DMS 273 treated with DMSO at 0.1 percent for 48 hours (cell line): ENCODE measurements at places on chromosomes 5 and 9.

DNA sequence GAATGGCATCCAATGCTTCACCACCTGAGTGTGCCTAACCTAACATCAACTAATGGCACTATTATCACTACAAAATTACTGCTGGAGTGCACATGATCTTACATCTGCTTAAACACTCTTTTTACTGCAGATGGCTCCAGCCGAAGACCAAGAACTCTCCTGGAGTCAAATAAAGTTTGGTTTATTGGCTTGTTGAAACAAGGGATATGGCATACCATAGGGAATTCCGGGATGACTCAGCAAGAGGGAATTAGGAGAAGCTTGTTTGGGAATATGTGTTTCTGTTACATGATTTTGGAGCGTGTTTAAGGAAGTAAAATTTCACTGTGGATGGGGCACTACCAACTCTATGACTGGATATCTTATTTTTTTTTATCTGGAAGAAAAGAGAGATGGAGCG is 872.6 kb downstream of the DTWD2 start:
- DNase-seq, result no peak

- DNase-seq, result no peak
These were observed 47.4 kb upstream of the NKD2 start for GRCh38 chr5:961002-961710.

DNA sequence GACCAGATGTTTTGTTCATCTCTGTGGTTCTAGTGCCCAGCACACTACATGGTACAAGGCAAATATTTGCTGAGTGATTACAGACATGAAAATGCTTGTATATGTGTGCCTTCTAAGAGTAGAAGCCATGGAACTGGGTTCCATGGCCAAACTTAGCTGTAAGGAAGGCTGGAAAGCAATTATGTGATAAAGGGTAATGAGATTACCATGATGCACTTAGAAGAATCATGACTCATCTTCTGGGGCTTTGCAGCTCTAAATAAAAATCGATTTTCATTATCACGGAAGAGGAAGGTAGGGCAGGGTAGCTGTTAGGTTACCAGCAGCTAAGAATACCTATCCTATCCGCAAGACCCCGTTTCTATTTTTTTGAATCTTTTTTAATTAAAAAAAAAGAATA is 28.0 kb downstream of the RFK start:
- no peak for DNase-seq

GRCh38 chr5:111069839-111070238 is 1.7 kb upstream of the TSLP start:
- no peak for DNase-seq

DNA sequence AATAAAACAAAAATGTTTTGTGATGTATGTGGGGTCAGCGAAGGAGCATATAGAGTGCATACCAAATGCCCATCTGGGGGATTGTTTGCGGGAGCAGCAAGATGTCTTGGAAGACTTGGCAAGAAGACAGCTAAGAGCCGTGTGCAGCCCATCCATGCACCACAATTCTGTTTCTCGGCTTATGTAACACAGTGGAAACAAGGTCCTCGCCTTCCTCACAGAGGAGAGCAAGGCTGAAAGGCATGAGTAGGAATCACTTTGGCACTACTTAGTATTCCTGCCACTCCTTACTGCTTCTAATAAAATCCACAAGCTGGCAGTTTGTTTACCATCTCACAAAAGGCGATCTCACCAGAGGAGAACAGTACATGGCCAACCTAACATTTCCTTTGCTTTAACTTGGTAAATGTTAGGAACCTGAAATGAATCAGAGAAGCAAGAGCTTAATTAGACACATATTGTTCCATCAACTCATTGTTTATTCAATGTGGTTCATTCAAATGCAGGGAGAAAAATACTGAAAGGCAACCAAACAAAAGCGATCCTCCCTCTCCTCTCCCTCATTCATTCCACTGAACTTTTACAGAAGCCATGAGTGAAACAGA is 648.1 kb downstream of the ACTL7B start:
- no peak for DNase-seq

DNA sequence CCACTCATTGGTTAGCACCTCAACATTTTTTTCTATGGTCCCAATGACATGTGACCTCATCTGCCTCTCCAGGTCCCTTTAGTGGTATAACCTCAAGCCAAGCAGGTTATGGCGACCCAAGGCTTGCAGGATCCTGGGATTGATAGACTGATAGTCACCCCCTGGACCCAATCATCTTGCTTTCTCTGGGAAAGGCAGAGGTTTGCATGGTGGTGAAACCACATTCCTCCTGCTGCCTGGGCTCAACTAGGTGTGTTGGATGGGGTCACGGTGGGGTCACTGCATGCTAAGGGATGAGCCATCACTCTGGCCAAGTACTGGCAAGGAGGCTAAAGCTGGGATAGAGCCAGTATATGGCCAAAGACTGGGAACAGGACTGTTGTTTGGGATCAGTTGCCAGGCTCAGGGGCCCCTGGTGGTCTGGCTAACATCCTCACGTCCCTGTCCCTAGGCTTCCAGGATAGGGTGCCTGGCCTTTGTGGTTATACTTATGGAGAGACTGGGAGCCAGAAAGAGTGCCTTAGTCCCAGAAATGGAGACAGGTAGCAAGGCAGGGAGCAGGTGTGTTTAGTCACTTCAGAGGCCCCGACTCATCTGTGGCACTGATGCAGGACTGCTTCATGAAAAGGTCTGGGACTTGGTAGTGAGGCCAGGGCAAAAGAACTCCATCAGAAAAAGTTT is 4.6 kb upstream of the SMIM32 start:
- no peak for DNase-seq

GRCh38 chr5:114360357-114360756 is 1.5 kb upstream of the KCNN2 start:
- DNase-seq, result no peak

- DNase-seq, result no peak
These were observed 101.9 kb downstream of the NLN start for GRCh38 chr5:65823845-65824445.

GRCh38 chr5:128331261-128331660 is 206.8 kb downstream of the FBN2 start:
- no peak for DNase-seq

DNA sequence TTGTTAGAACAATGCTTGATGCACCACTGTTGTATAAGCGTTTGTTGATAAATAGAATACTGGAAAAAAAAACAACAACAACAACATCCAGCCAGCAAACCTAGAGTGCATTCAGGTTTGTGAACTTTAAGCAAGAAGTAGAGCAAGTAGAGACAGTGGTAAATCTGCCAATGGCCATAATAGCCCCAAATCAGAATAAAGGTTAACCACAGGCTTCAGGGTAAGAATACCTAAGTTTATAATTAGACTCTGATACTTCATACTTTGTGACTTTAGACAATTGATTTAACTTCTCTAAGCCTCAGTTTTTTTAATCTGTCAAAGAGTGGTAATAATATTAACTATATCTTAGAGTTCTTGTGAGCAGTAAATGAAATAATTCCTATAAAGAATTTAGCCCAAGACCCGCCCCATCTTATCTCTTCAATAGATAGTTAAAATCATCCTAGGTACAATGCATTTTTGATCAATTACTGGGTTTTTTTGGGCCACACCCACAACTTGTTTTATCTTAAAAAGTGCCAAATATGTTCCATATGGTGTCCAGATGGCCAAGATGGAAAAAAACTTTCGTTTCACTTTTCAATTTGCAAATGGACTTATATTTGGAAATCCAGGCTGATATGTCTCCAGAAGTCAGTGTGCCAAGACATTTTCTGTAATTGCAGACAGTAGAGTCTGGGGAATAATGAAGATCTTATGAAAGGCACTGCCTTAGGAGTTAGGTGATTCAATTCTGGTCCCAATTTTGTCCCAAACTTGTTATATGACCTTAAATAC is 24.5 kb upstream of the DPYSL3 start:
- peak; percentile 70 for DNase-seq

DNA sequence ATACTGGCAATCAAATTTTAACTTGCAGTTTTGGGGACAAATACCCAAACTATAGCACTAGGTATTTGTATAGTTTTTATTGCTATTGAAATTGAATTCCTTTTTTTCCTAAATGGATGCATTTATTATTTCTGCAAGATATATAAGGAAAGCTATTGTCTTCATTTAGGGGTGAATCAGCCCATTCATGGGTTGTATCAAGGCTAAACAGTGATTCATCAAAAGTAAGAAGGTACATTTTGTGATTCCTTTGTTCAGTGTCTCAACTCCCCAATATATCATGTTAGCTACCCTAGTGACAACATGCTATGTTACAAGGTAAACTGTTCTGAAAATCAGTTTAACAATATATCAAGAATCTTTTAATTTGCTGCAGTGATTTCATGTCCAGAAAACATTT is 185.7 kb downstream of the PLK2 start:
- DNase-seq, result no peak

GRCh38 chr9:27542508-27542907 is 12.9 kb upstream of the MOB3B start:
- no peak for DNase-seq

- no peak for DNase-seq
These were observed 469 bp downstream of the AGTPBP1 start for GRCh38 chr9:85741095-85741874.

DNA sequence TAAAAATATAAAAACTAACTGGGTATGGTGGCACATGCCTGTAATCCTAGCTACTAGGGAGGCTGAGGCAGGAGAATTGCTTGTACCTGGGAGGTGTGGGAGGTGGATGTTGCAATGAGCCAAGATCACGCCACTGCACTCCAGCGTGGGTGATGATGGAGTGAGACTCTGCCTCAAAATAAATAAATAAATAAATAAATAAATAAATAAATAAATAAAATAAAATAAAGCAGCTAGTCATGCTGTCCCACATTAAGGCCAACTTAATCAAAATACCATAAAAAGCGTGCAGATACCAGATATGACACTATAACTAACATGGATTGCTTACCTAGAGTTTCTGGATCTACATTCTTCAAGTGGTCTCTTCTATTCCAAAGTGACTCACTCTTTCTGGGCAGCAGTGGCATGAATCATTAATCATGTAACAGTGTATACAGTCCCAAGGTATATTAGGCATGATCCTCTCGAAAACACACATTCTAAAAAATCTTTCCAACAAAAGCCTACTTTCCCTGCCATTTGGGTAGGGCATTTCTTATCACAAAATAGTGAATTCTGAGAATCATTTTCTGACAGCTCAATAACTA is 187.1 kb downstream of the ELAVL2 start:
- DNase-seq, result no peak

DNA sequence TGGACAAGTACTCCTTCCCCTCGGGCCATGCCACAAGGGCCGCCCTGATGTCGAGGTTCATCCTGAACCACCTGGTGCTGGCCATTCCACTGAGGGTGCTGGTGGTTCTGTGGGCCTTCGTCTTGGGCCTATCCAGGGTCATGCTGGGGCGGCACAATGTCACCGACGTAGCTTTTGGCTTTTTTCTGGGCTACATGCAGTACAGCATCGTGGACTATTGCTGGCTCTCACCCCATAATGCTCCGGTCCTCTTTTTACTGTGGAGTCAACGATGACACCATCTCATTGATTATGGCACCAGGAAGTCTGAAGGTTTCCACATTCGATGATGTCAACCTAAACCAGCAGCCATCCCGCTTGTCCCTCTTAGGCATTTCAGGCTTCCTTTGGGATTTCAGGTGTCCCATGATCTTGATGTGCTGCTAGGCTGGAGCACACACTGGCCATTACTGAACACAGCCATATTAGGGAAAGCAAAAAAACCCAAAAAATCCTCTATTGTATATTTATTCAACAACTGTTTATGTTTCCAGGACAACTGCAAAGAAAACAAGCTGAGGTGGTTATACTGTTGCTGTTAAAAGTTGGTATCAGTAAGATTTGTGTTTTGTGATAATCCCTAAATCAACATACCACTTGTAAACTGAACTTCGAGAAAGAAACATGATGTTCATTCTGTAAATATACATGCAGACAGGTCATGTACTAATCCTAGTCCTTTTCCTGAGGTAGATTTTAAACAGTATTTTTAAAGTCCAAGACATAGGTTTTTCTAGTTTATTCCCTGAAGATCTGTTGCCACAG is 1.1 kb downstream of the PLPP6 start:
- DNase-seq, result no peak

DNA sequence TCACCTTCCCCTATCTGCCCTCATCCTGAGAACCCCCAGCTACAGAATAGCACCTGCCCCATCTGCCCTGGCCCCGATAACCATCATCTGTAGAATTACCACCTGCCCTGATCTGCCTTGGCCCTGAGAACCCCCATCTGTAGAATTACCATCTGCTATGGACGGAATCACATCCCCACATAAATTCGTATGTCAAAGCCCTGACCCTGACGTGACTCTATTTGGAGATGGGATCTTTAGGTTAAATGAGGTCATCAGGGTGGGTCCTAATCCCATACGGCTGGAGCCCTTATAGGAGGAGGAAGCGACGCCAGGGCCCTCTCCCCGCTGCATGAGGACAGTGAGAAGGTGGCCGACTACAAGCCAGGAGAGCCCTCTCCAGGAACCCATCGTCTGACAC is 32.6 kb downstream of the SARDH start:
- DNase-seq, result peak; percentile 79

DNA sequence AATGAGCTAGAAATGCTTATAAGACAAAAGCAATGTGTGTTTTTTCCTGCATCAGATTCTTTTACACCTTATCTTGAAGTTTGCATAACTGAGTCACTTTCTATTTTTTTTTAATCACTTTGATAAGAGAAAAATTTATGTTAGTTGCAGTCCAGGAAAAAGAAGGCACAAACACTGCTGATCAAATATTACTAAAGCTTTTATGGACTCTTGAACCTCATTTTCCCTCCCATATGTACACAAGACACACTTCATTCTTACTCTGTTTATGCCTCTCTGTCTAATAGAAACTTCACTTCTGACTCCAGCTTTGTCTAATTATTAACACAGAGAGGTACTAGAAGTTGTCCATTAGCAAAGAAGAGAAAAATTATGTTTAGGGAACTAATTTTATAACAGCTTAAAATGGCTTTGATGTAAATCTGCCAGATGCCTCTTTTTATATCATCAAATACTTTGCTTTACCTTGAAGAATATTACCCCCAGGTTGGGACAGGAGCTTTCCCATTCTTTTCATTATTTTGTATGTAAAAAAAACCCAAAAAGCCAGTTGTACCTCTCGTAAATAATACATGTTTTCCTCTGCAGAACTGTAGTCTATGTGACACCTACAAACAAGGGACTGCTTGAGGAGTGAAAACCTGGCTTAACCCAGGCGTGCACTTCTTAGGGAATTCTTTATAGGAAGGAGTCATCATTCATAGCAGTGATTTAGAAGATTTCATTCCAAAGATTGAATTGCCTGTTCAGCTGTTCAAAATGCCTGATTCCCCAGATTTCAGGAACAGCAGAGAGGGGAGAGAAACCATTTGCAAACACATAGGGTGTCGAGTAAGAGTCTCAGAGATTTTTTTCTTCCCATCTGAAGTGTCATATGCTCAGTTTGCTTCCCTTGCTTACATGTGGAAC is 72.6 kb downstream of the DAPK1 start:
- no peak for DNase-seq
